GM13976 (cell line): ENCODE measurements at places on chromosomes 5 and 9.

- no peak for DNase-seq
These were observed at the start of gene F2RL2 for GRCh38 chr5:76622973-76623596. F2RL2 (minus strand) TSS chr5:76623403; CDS start chr5:76623230, 173 bp downstream.

- DNase-seq: no peak
These were observed 27.4 kb downstream of the BARHL1 start for GRCh38 chr9:132609829-132610228.

- no peak for DNase-seq
These were observed 19.0 kb downstream of the SPDL1 start for GRCh38 chr5:169602535-169602934.

DNA sequence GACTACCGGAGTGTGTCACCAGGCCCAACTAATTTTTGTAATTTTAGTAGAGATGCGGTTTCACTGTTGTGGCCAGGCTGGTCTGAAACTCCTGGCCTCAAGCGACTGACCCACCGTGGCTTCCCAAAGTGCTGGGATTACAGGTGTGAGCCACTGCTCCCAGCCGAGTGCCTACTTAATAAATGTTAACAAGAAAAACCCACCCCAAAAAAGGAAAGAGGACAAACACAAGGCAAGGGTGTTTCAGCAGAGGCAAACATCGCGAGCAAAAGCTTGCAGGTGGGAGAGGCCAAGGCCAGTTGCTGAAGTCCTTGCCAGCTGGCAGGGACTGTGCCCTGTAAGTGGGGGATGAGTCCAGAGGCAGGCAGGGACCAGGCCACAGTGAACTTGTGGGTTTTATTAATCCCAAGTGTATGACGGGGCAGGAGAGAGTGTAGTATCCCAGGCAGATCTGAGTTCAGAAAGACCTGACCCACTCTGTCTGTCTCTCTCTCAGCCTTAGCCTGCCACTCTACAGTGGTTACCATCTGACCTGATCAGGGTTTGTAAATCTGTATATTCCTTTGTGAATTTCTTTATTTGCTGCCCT lies 6.4 kb upstream of the FPGS start:
- peak; percentile 23 for DNase-seq

- DNase-seq: no peak
These were observed 37.0 kb downstream of the FAF2 start for GRCh38 chr5:176485176-176485575.

- DNase-seq: no peak
These were observed 103.7 kb downstream of the EHMT1 start for GRCh38 chr9:137722481-137722880.

- peak; percentile 63 for DNase-seq
These were observed 112.7 kb downstream of the NR6A1 start for GRCh38 chr9:124658165-124659017.

DNA sequence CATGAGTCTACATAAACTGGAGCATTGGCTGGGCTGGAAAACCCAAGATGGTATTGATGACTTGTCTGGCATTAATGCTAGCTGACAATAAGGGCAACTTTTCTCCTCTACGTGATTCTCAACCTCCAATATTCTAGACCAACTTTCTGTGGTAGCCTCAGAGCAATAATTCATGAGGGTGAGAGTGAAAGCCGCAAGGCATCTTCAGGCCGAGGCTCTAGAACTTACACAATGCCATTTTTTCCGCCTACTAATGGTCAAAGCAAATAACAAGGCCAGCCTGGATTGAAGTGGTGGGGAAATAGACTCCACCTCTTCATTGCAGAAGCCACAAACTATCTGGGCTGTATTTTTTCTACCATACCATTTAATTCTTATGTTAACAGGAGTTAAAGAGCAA lies 267.4 kb downstream of the GABRG2 start:
- DNase-seq: no peak

DNA sequence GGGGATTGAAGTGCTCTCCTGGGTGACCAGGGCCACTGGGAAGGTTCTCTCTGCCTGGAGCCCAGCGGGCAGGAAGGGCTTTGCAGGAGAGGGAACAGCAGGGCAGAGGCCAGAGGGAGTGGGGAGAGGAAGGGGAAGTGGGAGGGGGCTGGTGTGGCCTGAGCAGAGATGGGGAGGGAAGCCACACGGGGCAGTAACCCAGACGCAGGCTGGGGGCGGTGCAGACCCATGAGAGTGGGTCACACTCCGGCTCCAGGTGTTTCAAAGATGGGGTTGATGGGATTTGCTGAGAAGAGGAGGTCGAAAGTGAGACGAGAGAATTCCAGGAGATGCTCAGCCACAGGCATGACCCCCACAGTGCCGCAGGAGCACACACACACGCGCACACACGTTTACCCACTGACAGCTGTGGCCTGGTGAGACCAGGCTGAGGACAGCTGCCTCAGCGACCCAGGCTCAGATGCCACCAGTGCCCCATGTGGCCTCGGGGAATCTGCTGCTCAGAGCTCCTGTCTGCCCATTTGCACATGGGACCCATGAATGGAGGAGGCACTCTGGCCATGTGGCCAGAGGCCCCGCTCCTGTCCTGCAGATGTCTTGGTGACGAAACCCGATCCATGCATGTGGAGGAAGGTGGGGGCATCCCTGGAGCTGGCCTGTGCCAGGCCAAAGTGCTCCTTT lies 32.7 kb upstream of the FCN2 start:
- no peak for DNase-seq

DNA sequence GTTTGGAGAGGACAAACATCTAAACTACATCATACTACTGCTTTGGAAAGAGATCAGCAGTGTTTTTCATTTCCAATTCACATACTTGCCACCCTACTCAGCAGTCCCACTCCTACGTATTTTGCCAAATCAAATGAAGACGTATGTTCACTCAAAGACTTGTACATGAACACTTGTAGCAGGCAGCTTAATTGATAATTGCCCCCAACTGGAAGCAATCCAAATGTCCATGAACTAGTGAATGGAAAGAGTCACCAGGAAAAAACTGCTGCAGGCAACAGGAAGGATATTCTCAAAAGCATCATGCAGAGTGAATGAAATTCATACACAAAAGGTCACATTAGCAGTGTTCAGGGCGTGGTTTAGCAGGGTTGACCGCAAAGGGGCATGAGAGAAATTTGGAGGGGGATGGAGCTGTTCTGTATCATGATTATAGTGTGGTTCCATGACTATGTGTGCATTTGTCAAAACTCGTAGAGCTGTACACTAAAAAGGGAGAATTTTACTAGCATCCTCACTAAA lies 38.8 kb downstream of the PAEP start:
- DNase-seq: no peak

DNA sequence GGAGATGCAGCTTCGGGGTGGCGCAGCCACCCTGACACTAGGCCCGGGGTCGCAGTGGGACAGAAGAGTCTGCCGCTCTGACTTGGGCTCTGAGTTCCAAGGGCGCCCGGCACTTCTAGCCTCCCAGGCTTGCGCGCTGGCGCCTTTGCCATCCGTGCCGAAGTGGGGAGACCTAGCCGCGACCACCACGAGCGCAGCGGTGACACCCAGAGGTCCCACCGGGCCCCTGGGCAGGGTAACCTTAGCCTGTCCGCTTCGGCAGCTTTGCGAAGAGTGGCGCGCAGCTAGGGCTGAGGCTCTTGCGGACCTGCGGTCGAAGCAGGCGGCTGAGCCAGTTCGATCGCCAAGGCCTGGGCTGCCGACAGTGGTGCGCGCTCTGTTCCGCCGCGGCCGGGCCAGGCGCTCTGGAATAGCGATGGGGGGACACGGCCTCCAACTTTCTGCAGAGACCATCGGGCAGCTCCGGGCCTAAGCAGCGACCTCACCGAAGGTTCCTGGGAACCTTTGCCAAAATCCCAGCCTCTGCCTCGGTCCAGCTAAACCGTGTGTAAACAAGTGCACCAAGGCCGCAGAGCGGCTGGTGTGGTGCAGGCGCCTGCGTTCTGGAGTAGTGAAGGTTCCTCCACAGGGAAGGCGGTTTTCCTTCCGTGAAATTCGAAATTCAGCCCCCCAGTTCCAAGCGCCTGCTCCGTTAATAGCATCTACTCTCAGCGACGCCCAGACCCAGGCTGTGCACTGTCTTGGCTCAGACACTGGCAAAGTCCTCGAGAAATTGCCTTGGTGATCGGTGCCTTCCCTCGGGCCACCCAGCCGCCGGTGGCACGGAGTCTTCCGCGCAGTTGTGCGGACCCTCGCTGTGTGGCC lies 7.4 kb downstream of the TLX3 start:
- DNase-seq: no peak

GRCh38 chr5:62649476-62650113 lies 71.0 kb downstream of the LRRC70 start:
- DNase-seq: no peak

GRCh38 chr9:34869390-34869789 lies 88.7 kb upstream of the PHF24 start:
- no peak for DNase-seq

DNA sequence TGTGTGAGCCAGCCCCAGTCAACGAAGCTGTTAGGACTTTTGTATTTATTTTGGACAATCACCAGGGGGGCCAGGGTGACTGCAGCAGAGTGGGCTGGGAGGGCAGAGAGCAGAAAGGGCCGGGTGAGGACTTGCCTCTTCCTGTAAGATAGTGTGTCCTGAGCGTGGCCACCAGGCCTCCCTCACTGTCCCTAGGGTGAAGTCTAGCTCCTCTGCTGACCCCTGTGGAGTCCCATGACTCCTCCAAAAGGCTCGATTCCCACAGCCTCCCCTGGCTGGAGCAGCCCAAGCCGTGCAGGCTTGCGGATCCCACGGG lies 147.8 kb downstream of the RXRA start:
- DNase-seq: no peak

GRCh38 chr5:81207009-81207408 lies 26.1 kb upstream of the CKMT2 start:
- no peak for DNase-seq

GRCh38 chr5:10471677-10472076 lies 30.0 kb downstream of the ROPN1L start:
- no peak for DNase-seq

GRCh38 chr5:124783794-124784193 lies 37.4 kb upstream of the ZNF608 start:
- no peak for DNase-seq

- peak; percentile 19 for DNase-seq
These were observed 114.1 kb upstream of the LPCAT1 start for GRCh38 chr5:1637639-1638481.

- DNase-seq: no peak
These were observed 544.1 kb downstream of the RAB3C start for GRCh38 chr5:59126708-59127573.

GRCh38 chr5:84885485-84886258 lies 501.0 kb upstream of the EDIL3 start:
- no peak for DNase-seq
